ENCODE measurements at places on chromosomes 5 and 9.

- no peak for DNase-seq
Observed at GRCh38 chr5:136208916-136209315, 16.0 kb upstream of the SMIM32 start.

DNA sequence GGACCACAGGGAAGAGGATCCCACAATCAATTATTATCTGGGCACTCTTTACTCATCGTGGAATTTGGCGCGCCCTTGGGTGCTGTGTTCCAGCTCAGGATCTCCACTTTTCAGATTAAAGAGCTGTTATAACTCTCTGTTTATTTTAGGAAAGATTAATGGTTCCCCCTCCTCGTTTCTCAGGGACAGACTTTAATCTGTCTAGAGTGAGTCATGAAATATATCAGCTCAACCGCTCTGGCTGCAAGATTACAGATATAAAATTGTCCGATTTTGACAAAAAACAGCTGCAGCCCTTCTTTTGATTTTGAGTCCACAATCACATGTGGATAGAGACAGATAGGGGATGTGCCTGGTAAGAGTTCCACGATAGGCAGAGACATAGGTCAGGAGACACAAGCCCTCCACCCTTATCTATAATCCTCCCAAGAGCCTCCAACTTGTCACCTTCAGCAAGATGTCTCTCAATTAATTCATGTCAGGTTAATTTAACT is 77.6 kb upstream of the ANKRD55 start:
- DNase-seq = no peak

GRCh38 chr5:51990241-51990640 is 607.0 kb downstream of the ISL1 start:
- no peak for DNase-seq

DNA sequence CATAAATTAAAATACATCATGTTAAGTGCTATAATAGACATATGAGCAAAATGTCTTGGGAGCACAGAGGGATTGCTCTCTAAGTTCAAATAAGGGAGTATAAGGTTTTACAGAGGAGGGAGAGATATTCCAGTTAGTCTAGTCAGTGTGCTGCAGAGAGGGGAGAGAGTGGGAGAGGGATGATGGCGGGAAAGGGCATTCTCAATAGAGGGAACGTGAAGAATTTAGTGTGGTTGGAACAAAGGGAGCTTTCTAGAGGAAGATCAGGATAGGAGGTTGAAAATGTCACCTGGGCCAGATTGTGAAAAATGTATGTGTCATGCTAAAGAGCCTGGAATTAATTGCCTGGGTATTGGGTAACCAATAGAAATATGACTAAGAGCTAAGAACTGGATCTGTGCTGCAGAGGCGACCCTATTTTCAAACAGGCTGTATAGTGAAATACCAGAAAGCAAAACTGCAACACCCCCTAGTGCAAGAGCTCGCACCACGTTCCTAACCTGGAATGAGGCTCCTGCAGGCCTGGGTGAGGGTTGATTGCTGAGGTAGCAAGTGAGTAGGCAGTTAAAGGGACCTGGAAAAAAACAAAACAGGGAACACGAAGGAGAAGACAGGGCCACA is 791.8 kb upstream of the C9orf72 start:
- DNase-seq = no peak

- no peak for DNase-seq
Observed at GRCh38 chr5:43401827-43402226, 10.4 kb downstream of the CCL28 start.

DNA sequence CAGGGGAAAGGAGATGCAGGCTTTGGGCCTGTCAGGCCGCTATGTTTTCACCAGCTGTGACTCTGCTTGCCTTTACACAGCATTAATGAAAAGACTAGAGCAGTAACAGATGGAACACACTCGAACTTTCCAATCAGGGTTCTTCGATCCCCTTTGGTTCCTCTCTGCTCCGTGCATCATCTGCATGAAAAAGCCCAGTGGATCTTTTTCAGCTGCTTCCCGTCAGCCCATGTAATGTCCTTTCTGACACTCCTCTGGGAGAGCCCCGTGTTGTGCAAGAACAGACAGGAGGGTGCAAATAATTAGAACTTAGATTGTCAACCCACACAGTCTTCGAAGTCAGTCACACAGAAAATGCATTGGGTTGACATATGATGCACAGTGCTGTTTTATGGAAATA is 448.9 kb upstream of the ZNF462 start:
- no peak for DNase-seq

GRCh38 chr9:18775930-18776329 is 257.1 kb downstream of the SAXO1 start:
- no peak for DNase-seq

DNA sequence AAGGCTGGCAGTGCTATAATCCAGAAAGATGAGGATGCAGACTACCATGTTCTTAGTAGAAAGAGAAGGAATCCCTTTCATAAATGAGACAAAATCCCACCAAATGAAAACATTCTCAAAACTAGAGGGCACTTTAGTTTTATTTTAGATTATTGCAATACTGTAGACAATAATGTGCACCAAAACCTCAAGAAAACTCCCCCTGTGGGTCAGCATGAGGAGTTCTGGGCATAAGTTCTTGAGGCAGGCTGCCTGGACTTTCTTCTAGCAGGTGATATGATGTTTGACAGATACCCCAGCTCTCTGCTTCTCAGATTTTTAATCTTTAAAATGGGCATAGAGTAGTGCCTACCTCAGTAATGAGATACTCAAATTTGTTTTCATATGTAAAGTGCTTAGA is 196.3 kb upstream of the CTNND2 start:
- no peak for DNase-seq

GRCh38 chr9:110949081-110949480 is 89.2 kb downstream of the LPAR1 start:
- DNase-seq = no peak

Measured in activated CD4-positive, alpha-beta T cell treated with anti-CD3 and anti-CD28 coated beads, Interleukin-2, amount 50 U/mL, for 4 hours (primary cell).